ENCODE measurements at places on chromosomes 1 and 21.
A peak's percentile ranks its signal among the peaks of the same experiment; 100 is the strongest.

DNA sequence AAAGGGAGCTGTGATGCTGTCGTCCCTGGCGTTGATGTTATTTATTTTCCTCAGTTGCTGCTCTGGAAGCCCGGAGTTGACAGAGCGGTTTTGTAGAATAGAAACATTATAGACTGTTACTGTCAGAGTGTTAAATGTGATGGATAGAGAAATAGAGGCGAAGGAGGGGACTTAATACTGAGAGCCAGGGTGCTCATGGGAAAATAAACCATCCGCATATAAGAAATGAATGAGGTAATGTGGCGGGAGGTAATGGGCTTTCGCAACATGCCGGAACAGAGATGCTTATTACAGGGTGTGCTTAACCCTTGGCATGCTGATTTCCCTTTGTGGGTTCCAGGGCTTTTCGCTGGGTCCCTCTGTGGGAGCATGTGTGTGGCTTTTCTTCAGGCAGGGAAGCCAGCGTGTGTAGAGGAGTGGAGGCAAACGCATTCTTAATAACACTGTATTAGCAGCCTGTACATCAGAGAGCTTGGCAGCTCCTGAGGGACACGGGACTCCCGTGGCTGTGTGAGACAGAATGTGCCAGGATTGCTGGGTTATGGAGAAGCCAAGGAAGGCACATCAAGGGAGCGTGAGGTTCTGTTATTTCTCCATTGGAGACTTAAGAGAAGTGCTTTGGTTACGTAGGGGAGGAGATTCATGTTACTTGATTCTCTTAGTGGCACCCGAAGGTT is 141.0 kb downstream of the PBX1 start:
- H3K27ac ChIP-seq, result no peak overlapping the region
- H3K27me3 ChIP-seq, result no peaks in the 10 kb centered on the region
- H3K4me3 ChIP-seq, result no peak overlapping the region
- no peak for DNase-seq

GRCh38 chr1:15090373-15090772 is 63.2 kb upstream of the TMEM51 start:
- DNase-seq, result no peak
- no peaks in the 10 kb centered on the region for H3K4me1 ChIP-seq
- H3K4me3 ChIP-seq, result no peak overlapping the region
- H3K27me3 ChIP-seq, result peaks cover 25% of the 10 kb centered on the region
- H3K27ac ChIP-seq, result no peak overlapping the region

- peaks cover 12% of the 10 kb centered on the region for H3K4me1 ChIP-seq
- no peak overlapping the region for H3K27ac ChIP-seq
- no peak for DNase-seq
- H3K4me3 ChIP-seq, result peak overlapping the region; percentile 1
- no peaks in the 10 kb centered on the region for H3K27me3 ChIP-seq
Measured at GRCh38 chr1:185674201-185674600, 60.0 kb upstream of the HMCN1 start.

- DNase-seq, result no peak
- no peaks in the 10 kb centered on the region for H3K36me3 ChIP-seq
- H3K27ac ChIP-seq, result no peak overlapping the region
- no peak overlapping the region for H3K4me3 ChIP-seq
- no peaks in the 10 kb centered on the region for H3K27me3 ChIP-seq
Measured at GRCh38 chr1:215794156-215794555, 227.1 kb downstream of the KCTD3 start.

DNA sequence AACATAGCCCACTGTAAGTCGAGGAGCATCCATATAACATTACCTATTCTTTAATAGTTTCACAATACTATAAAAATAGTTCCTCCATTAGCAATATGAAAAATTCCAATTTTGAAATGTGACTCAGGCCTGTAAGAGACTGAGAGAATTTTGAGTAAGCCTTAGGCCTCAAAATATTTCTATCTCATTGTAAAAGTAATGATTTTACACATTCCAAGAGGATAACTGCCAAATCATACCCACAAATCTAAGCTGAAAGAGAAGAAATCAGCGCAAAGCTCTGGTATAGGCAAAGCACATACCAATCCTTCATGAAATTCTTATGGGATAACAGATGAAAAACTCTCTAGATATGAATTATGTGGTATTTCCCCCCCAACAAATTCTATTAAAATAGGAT is 144.1 kb downstream of the CDC42BPA start:
- no peaks in the 10 kb centered on the region for H3K36me3 ChIP-seq
- H3K27ac ChIP-seq, result no peak overlapping the region
- H3K27me3 ChIP-seq, result peaks cover 57% of the 10 kb centered on the region
- no peaks in the 10 kb centered on the region for H3K4me1 ChIP-seq
- H3K4me3 ChIP-seq, result no peak overlapping the region
- no peak for DNase-seq

GRCh38 chr21:36072453-36073162 is 2.8 kb downstream of the CBR1 start:
- peaks cover 35% of the 10 kb centered on the region for H3K4me1 ChIP-seq
- DNase-seq, result no peak
- no peak overlapping the region for H3K4me3 ChIP-seq
- H3K27me3 ChIP-seq, result no peaks in the 10 kb centered on the region
- H3K36me3 ChIP-seq, result peaks cover 5% of the 10 kb centered on the region
- no peak overlapping the region for H3K27ac ChIP-seq

DNA sequence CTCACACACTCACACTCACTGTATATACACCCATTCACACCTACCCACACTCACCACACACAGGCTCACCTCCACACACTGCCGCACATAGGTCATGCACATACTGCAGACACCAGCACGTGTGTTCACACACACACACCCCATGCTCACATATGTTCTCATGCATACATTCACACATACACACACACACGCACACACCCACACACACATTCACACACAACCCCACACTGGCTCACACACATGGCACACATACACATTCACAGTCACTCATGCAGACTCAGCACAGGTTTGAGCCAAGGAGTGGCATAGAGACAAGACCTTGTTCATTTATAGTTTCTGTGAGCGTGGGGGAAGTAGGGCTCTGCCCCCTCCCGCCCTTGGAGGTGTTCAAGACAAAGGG is 41.1 kb upstream of the SLC30A1 start:
- no peaks in the 10 kb centered on the region for H3K36me3 ChIP-seq
- H3K4me1 ChIP-seq, result no peaks in the 10 kb centered on the region
- no peak overlapping the region for H3K27ac ChIP-seq

DNA sequence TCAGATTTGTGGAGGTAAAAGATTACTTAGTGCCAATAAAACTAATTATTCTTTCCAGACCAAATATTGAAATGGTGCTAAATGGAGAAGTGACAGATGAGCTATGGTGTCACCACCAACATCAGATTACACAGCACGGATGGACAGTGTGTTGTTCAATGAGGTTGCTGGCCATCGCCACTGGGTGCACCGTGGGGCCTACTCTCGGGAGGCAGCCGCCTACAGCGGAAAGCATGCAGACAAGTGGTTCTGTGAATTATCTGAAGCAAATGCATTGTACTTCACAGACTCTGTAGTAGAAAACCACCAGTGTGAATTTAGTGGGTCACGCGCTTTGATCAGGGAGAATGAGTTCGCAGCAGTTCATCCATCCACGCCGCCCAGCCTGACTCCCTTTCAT is 42.3 kb downstream of the GNG4 start:
- no peak overlapping the region for H3K27ac ChIP-seq
- H3K36me3 ChIP-seq, result no peaks in the 10 kb centered on the region
- H3K4me1 ChIP-seq, result no peaks in the 10 kb centered on the region
- H3K4me3 ChIP-seq, result no peak overlapping the region
- H3K27me3 ChIP-seq, result no peaks in the 10 kb centered on the region

Measured in central memory CD8-positive, alpha-beta T cell (primary cell).